Stimulated activated CD4-positive, alpha-beta T cell treated with anti-CD3 and anti-CD28 coated beads, Interleukin-15, amount 100 ng/mL, for 1 hour (primary cell): ENCODE measurements at places on chromosomes 2 and 18.

- no peak for DNase-seq
Measured at GRCh38 chr18:23159344-23159743, 24.1 kb downstream of the CABLES1 start.

- no peak for DNase-seq
Measured at GRCh38 chr2:132766573-132766972, 96.6 kb upstream of the LYPD1 start.

- DNase-seq: no peak
Measured at GRCh38 chr2:120491111-120491625, 145.2 kb downstream of the INHBB start.

- no peak for DNase-seq
Measured at GRCh38 chr2:99825630-99826029, 316.8 kb downstream of the AFF3 start.

- no peak for DNase-seq
Measured at GRCh38 chr2:146852661-146853060, 992.2 kb upstream of the ACVR2A start.

DNA sequence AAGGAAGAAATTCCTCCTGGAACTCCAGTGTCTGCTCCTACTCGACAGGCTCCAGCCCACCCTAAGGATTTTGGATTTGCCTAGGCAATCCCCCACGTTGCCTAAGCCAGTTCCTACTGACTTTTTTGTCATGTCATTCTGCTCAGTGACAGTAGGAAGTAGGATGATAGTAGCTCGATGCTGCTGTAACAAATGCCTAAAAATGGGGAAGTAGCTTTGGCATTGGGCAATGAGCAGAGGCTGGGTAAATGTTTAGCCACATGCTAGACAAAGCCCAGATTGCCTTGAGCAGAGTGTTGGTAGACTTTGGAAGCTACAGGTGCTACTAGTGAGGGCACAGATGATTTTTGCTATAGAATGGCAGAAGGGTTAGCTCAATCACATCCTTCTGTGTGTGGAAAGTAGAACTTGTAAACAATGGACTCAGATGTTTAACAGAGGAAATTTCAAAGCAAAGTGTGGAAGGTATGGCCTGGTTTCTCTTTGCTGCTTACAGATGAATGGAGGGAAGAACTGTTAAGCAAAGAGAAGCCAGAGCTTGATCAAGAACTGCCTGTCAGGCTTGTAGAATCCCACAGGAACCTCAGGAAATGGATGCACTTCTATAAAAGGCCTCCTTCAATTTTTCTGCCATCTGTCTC, 154.8 kb downstream of the RNF144A start:
- DNase-seq: no peak

DNA sequence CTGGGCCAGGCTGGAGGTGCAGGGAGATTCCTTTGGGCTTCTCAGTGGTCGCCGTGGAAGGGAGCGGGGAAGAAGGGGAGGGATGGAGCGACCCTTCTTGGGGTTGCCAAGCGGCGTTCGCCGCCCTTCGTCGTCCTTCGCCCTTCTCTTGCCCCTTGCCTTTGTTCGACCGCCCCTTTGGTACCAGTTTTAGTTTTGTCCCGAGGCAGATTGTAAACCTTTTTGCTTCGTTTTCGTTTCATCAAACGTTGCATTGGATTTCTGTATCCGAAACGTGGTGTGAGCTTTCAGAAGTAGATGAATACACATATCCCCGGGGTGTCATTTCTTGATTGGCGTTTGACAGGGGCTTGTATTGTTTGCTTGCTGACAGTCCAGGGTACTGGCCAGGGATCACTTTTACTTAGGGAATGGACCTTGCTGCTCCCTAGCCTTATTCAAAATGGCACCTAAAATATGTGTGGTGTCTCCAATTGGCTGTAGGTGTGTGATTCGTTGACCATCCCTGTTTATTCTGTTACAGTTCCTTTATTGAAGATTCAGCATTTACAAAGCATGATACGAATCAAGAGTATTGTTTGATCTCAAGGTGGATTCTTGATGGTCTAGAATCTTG, 788 bp downstream of the USP14 start:
- no peak for DNase-seq

GRCh38 chr2:26491563-26492167, 13.7 kb upstream of the OTOF start:
- no peak for DNase-seq

DNA sequence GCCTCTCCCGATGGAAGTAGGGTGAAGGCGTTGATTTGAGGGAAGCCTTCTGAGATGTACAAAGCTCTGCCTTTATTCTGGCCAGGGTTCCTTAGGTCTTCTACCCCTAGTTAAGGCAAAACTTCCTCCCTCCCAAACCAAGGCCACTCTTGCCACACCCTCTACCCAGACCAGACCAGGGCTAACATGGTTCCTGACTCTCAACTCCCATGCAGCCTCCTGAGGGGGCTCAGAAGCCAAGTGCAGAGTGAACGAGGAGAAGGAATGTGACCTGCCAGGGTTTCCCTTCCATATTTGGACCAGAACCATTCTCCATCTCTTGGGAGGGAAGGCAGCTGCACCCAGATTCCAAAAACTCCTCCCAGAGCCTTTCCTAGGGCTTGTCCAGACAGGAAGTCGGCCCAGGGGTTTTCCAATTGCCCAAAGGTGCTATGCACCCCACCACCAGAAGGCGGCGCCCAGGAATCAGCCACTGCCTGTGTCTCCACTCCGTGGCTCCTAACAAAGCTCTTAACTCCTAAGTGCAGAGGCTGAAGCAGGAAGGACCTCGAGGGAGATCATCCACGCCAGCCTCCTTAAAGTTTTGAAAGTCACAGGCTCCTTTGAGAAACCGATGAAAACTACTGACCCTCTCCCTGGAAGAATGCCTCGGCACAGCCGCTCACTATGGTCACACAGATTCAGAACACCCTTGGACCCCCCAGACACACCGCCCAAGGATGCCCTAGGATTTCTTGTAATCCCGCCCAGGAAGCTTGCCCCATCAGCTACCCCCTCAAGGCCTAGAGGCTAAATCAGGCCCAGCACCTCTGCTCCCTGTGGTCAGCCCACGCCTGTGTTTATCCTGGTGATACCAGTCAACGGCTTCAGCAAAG, 157.8 kb downstream of the SMAD2 start:
- DNase-seq: no peak
